ENCODE measurements at places on chromosomes 11 and 22.
A peak's percentile ranks its signal among the peaks of the same experiment; 100 is the strongest.

DNA sequence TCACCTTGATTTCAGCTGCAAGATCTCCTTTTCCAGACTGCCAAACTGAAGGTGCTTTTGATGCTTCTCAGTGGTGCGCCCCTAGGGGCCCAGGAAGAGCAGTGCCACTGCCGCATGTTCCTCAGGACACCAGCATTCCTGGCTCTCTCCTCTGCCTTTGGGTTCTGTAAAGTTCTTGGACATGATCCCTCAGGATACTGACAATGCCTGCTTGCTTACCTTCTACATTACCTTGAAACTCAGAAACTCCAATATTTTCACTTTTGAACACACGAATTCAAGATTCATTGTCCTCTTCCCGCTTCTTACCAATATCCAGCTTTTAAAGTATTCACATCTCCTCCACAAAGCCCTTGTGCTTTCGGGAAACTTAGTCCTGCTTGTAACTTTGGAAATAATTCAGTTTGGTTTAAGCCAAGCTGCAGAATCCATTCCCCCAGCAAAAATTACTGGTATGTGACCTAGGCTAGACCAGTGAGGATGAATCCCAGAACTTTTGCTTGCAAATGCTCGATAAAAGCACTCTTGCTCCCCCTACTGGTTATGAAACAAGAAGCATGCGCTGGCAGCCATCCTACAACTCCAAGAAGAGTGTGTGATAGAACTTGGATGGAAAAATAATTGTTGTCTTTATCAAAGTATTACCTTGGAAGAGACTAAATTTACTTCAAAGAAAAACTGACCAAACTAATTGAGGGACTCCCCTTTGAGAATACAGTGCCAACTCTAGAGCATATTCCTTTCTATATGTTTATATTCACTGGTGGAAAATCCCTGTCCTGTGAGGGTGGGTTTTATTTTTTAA lies 16.5 kb upstream of the OR5B21 start:
- peak; percentile 51 for DNase-seq

DNA sequence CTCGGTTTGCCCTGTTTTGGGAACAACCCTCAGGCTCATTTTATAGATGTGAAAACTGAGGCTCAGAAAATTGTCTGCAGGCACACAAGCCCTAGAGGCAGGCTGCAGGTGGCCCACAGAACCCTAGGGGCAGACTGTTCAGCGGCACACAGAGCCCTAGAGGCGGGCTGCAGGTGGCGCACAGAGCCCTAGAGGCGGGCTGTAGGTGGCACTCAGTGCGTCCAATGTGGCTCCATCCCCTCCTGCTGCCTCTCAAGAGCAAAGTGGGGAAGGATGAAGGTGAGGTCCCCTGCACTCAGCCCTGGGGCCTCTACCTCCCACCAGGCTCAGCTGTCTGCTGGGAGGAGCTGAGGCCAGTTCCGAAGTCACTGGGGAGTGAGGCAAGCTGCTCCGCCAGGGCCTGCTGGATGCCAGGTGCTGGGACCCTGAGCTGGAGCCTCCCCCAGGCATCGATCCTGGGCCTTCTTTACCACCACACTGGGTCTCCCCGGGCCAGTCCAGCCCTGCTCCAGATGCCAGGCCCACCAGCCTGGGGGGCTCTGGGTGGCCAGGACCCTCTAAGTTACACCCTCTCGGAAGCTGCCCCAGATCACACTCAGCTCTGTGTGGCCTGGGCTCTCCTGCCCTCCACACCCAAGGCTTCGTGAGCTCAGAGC lies 2.3 kb downstream of the ACY3 start:
- DNase-seq: no peak

- no peak for DNase-seq
Observed at GRCh38 chr11:498297-499181, 8.5 kb downstream of the RNH1 start.

DNA sequence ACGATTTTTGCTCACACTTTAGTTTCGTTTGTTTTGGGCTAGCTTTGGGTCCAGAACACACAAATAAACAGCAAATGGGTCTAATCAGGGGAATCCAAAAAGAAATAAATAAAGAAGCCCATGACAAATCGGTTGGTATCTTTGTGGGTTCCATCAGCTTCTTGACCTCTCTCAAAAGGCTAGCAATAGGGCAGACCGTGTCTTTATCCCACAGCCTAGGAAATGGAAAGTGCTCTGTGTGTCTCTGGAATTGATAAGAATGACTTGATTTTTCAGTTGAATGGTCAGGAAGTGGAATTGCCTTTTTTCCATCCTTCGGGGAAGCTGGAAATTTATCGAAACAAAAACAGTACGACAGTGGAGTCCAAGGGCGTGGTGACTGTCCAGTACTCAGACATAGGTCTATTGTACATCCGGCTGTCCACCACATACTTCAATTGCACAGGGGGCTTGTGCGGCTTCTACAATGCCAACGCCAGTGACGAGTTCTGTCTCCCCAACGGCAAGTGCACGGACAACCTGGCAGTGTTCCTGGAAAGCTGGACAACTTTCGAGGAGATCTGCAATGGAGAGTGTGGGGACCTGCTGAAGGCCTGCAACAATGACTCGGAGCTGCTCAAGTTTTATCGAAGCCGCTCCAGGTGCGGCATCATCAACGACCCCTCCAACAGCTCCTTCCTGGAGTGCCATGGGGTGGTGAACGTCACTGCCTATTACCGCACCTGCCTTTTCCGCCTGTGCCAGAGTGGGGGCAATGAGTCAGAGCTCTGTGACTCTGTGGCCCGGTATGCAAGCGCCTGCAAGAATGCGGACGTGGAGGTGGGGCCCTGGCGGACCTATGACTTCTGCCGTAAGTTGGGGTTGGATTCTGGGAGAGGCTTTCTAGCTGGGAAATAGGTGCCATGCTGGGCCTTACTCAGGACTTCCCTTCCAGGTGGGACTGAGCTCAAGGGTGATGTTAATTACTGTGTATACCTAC lies 28.6 kb downstream of the TECTA start:
- no peak for DNase-seq

DNA sequence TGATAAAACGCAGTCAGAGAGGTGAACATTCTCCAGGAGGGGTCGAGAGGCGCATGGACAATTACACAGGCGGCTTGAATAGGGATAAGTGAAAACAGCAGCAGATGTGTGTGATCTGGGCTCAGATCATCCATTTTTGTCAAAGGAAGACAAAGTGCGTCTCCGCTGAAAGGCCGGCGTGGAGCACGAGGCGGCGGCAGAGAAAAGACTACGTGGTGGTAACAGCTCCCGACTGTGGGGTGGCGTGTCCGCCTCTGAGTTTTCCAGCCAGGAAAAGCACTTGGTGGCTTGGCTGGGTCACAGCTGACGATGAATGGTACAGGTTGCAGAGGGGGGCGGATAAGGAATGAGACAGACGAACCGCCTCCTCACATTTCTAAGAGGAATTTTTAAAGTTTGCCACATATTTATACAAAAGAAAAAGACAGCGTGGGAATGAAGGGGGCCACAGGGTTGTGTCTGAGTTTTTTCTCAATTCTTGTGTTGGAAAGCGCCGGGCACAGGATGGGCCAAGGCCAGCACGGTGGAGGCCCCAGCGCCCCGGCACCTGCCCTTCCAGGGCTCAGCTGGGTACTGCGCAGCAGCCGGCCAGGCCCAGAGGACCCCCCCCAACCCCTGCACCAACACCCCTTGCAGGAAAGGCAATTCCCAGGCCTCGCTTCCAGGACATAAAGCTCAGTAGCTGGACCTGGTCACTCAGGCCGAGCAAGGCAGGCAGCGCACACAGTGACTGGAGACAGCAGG lies 80.4 kb downstream of the TRMU start:
- no peak for DNase-seq

GRCh38 chr22:40509401-40510134 lies 127.0 kb downstream of the MRTFA start:
- DNase-seq: peak; percentile 78

DNA sequence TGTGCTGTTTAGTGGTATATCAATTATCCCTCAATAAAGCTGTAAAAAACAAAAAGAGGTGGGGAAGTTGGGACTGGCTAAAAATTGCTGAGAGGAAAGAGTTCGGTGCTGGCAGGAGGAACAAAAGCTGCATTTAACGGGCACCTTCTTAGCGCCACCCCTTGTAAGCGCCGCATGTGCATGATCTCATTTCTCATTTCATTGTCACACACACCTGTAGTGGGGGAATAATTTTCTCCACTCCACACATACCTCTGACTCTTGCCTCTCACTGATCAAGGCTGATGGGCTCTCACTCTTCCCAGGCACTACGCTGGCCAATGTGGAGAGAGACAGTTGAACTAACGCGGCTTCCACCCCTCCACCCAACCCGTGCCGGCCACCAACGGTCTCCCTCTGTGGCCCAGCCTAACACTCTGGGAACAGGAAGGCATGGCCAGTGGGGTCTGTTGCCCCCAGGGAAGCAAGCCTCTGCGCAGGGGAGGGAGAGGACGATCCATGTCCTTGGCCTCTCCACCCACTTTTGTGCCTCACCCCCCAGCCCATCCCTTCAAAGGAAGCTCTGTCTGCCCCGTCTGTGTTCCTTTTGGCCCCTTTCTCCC lies 186.7 kb upstream of the SYT13 start:
- DNase-seq: no peak

- DNase-seq: no peak
Observed at GRCh38 chr22:49975543-49976389, 15.2 kb downstream of the PIM3 start.

- DNase-seq: no peak
Observed at GRCh38 chr22:37918580-37919270, 12.6 kb downstream of the MICALL1 start.

GRCh38 chr11:10716543-10717259 lies 23.1 kb upstream of the IRAG1 start:
- no peak for DNase-seq

DNA sequence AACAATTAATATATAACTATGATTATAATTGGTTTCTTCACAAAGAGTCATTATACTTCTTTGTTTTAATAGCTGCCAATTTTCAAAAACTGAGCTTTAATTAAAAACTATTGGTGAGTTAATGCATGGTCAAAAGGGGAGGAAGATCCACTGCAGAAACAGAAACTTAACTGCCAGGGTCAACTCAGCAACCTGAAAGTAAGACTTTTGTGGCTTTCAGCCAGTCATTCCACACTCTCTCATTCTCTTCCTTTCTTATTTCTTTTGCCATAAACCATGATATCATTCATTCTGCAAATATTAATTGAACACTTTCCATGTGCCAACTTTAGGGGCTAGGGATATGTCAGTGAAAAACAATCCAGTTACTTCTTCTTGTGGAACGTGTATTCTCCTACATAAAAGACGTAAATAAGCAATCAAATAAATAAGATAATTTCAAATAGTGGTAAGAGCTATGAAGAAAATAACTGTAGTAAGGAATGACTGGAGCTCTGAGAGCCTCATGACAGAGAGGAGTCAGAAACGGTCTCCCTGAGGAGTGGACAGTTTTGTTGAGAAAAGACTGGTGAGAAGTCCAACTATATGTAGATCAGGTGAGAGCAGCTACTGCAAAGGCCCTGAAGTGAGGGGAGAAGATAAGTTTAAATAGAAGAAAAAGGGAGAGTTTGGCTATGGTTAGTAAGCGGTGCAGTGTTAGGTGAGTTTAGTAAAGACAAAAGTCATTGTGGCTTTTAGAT lies 130.5 kb downstream of the GRIA4 start:
- no peak for DNase-seq

DNA sequence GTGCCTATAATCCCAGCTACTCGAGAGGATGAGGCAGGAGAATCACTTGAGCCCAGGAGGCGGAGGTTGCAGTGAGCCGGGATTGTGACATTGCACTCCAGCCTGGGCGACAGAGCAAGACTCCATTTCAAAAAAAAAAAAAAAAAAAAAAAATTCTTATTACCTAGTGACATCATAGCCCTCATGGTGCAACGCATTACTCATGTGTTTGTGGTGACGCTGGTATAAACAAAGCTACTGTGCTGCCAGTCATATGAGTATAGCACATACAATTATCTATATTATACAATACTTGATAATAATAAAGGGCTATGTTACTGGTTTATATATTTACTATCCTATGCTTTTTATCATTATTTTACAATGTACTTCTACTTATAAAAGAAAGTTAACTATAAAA lies 41.2 kb downstream of the OR2AT4 start:
- no peak for DNase-seq

- no peak for DNase-seq
Observed at GRCh38 chr11:113567867-113568544, 92.8 kb upstream of the DRD2 start.

GRCh38 chr22:49928185-49928495 lies 9.7 kb downstream of the CRELD2 start:
- DNase-seq: no peak
